Effector memory CD4-positive, alpha-beta T cell (primary cell): ENCODE measurements at places on chromosomes 16 and 17.

GRCh38 chr16:85892760-85893159 lies 6.2 kb upstream of the IRF8 start:
- DNase-seq, result no peak

DNA sequence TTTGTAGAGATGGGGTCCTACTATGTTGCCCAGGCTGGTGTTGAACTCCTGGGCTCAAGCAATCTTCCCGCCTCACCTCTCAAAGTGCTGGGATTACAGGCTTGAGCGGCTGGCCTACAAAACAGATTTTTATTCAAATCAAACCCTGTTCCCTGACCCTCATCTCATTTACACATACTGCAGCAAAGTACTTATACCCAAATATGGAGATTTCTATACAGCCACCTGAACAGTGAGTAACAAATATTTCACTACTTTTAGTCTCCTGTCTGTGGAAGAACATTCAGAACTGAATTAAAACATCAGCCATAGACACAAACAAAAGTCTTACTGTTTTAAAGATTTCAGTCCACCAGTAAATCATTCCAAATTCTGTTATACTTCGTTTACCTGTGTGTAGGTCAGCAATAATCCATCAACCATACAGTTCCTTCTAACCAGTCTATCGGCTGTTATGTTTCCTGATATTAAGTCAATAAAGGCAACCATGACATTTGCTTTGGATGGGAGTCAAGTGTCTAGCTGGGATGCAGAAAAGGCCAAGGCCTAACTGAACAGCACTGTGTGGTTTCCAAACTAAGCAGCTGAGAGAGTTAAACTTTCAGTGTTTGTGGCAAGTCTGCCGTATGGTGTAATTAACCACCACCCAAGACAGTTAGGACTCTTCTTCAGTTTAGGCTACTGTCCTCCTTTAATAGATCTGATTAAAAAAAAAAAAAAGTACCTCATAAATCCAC lies 22.3 kb downstream of the ERN1 start:
- no peak for DNase-seq

DNA sequence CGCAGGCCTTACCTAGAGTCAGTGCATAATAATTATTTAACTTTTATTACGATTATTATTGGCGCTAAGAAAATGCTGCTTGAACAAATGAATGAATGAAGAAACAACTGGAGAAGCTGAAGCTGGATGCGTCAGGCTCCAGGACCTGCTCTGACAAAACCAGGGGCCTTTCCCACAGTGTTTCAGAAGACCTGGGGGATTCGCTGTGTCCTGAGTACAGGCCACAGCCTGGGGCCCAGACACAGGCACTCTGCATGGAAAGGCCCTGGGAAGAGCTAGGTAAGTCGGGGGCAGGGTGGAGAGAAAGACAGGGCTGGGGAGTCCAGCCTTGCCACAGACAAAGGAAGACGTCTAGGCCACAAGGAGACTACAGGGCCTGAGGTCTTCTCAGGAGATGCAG lies 226.1 kb downstream of the ZNF423 start:
- DNase-seq, result no peak

DNA sequence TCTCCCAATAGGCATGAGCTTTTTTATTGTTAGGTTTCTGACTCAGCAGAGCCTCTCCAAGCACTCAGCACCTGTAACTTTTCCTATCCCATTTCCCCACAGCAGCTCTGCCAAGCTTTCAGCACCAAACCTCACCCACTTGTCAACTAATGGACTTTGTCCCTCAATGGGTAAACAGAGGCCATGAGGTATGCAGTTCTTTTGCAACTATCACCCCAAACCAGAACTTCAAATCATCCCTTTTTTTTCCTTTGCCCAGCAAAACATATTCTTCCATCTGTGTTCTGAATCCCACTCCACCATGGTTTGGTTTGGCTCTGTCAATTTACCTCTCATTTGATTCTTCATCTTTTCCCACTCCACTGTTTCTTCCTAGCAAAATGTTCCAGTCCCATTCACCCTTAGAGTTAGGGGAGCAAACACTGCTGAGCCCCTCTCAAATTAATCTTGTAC lies 58.1 kb downstream of the TOX3 start:
- DNase-seq, result no peak

DNA sequence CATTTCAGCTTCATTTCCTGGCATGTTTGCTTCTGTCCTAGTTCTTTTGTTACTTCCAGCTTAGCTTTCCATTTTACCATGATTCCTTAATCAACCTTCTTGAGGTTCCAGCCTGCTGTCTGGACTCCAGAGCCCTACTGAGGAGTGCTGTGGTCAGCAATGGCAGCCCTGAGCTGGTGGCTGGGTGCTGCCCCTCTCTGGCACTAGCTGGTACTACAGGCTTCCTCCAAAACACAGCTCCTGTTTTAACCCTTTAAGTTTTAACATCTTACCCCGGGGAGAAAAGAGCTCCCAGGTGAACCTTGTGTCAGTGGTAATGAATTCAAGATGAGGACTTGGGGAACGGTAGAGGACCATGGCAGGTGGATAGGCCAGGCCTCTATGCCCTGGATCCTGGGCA lies 395.5 kb downstream of the TMEM114 start:
- no peak for DNase-seq

DNA sequence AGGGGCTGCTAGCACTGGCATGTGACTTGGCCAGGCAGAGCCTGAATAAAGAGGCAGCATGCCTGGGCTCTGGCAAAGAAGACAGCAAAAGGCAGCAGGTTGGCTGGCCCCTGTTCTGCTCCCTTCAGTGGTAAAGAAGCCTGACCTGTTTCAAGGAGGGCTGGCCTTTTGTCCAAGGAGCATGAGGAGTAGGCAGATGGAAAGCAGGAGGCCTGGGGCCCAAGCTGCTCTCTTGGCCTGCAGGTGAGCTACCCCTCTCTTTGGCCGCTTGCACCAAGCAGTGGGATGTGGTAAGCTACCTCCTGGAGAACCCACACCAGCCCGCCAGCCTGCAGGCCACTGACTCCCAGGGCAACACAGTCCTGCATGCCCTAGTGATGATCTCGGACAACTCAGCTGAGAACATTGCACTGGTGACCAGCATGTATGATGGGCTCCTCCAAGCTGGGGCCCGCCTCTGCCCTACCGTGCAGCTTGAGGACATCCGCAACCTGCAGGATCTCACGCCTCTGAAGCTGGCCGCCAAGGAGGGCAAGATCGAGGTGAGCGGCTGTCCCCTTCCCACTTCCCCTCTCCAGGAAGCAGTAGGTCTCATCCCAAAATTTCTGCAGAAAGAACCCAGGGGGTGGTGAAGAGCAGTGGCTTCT lies 8.0 kb downstream of the TRPV2 start:
- no peak for DNase-seq

DNA sequence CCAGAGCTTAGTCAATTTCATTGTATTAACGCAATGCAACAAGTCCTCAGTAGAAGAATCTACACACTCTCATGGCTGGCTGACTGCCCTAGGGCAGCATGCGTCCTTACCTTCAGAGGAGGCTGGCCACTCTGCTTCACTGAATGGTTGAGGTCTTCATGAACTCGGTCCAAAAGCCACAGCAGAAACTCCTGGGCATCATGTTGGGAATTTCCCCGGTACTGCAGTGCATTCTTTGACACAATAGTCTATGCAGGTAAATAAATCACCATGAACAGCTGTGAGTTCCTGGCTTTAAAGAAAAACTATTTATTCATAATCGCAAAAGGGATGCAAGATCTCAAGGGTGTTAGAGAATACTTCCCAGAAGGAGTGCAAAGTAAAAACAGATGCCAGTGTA lies 41.3 kb downstream of the USP31 start:
- no peak for DNase-seq

DNA sequence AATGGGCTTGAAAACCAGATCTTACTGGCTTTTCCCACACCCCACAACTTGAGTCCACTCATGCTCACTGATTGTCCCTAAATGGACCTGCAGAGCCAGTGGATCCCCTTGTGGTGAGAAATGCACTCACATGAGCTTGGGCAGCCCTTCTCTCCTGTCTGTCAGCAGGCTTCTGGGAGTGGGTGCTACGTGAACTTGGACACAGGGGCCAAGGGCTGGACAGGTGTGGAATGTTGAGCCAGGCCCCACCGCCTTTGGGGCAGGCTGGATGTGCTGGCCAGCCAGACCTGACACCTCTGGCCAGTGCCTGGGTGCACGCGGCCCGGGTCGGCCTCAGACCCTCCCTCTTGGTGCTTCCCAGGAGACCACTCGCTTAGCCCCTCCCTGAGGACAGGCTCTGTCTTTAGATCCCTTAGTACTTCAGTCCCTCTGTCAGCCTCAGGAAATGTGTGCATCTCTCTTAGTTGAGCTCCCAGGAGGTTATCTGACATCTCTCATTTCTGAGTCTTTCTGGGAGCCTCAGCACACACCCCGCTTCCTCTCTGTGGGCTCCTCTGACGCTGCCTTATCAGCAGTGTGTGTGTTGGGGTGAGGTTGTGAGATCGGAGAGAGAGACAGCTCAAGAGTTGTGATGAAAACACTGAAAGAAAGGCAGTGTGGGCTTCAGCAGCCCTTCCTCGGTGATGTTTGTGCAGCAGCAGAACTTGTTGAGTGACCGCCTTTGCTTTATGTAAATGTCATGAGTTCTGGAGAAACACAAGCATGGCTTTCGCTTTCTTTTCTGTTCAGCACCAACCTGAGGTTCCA lies 117.0 kb downstream of the RAB11FIP4 start:
- DNase-seq, result peak; percentile 40

DNA sequence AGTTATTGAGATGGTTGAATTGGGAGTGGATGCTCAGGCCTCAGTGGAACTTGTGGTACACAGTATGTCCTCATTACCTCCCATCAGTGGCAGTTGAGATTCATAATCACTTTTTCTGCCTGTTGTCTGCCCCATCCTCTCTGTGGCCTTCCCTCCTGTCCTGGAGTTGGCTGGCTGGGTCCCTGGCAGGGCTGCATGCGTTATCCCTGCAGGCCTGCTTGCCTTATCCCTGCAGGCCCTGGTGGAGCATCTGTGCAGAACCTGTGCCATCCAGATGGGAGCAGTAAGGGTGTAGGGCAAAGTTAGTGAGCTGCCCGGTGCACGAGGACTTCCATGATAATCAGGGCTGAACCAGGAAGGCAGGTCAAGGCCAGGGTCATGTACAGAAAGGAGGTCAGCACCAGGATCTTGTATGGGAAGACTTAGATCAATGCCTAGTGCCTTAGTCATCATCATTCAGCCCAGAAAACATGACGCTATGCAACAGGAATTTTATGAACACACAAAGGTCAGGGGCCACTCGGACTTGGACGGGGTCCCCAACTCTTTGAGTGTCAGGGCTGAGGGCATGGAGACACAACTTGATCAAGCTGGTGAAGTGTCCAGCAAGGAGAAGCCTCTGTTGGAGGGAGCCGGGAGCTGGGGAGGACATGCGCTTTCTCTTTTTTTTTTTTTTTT lies 47.2 kb downstream of the ABCC1 start:
- DNase-seq, result no peak

DNA sequence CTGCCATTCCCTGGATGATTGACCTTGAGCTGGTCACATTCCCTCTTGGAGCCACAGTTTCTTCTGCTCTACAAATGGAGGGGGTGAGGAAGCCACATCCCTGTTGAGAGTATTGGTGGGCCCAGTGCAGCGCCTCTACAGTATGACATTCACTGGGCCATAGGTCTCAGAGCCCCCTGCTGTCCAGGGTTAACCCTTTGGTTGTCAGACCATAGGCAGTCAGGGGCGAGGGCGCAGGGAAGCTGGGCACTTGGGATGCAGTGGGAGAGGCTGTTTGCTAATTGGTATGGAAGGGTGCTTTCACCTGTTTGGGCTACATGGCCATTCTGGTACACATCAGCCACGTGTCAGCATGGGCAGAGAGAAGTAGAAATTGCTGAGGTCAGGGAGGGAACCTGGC lies 27.3 kb upstream of the WFDC1 start:
- no peak for DNase-seq

GRCh38 chr17:51200295-51200694 lies 34.1 kb downstream of the NME2 start:
- DNase-seq, result peak; percentile 5

- no peak for DNase-seq
These were observed 18.1 kb downstream of the USP36 start for GRCh38 chr17:78822552-78822951.

DNA sequence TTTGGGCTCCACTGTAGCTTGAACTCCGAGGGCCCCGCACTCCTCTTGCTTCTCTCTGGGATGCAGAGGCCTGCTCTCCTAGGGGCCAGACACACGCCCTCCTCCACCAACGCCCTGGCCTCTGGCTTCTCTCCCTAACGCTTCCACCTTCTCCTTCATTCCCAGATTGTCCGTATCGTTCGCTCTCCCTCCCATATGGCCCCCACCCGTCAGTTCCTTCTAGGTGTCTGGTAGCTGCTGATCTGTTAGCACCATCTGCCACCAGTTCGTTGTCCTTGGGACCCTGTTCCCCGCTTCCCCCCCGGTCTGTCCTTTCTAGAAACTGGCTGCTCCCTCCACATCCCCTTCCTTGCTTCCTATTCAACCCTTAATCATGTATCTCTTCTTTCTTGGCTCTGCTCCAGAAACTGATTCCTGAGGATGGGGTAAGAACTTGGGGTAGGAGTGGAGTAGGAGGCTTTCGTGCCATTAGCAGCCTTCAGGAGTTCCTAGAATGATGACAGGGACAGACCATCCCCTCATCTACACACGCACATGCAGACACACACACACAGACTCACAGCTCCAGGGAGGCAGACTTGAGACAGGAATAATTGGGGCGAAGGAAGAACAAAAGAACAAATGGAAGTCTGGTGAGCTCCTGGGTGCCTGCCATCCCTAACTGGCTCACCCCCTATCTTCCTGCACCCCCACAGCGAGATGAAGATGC lies 4.3 kb downstream of the ATP1B2 start:
- no peak for DNase-seq

- DNase-seq, result peak; percentile 74
These were observed at the start of gene LAT for GRCh38 chr16:28984619-28985135. LAT (plus strand) TSS chr16:28985052; CDS start chr16:28985418, 366 bp downstream.

- no peak for DNase-seq
These were observed 30.7 kb upstream of the SOX9 start for GRCh38 chr17:72090108-72090507.

- DNase-seq, result no peak
These were observed 133.6 kb downstream of the BANP start for GRCh38 chr16:88084881-88085280.

GRCh38 chr17:44324571-44325275 lies at the start of gene SLC25A39:
SLC25A39 (minus strand) TSS chr17:44324823; CDS start chr17:44323562, 1,261 bp downstream.
- peak; percentile 90 for DNase-seq

- no peak for DNase-seq
These were observed 65.3 kb upstream of the PLCG2 start for GRCh38 chr16:81713796-81714195.

GRCh38 chr17:57481910-57482391 lies 225.6 kb downstream of the MSI2 start:
- no peak for DNase-seq

- DNase-seq, result no peak
These were observed 27.0 kb downstream of the CDIP1 start for GRCh38 chr16:4511441-4512082.

DNA sequence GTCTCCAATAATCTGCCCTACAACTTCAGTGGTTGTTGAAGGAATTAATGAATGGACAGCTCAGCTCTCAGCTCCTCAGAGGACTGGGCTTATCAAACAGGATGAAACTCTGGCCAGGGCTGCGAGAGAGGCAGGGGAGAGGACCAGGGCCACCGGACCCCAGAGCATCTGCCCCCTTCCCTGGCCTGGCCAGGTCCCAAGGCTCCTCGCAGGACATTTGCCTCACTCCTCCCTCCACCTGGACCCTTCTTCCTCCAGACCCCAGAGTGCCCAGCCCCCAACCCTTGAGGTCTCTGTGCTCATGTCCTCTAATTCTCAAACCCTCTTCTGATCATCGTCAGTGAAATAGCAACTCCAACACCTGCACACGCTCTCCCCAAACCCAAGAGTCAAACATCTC lies 3.7 kb downstream of the CD300C start:
- no peak for DNase-seq

GRCh38 chr16:54067322-54068065 lies 219.1 kb downstream of the IRX3 start:
- no peak for DNase-seq
